Naive thymus-derived CD8-positive, alpha-beta T cell (primary cell): ENCODE measurements at places on chromosomes 7 and 10.

DNA sequence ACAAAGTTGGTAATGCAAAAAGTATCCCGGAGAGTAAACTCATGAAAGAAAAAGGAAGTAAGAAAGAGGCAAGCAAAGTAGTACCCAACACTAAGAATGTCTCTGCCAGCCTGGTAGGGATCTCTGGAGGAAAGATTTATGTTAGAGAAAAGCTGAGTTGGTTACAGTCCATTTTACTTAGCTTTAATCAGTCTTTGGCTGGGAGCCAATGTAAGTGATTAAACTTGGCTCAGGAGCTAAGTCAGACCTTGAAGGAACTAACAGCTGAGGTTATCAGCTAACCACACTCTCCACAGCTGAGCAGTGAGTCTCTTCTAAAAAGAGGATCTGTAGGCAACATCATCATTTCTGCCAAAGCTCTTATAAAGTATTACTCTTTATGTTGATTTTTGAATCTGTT lies 148.0 kb downstream of the ANKRD7 start:
- DNase-seq, result no peak

DNA sequence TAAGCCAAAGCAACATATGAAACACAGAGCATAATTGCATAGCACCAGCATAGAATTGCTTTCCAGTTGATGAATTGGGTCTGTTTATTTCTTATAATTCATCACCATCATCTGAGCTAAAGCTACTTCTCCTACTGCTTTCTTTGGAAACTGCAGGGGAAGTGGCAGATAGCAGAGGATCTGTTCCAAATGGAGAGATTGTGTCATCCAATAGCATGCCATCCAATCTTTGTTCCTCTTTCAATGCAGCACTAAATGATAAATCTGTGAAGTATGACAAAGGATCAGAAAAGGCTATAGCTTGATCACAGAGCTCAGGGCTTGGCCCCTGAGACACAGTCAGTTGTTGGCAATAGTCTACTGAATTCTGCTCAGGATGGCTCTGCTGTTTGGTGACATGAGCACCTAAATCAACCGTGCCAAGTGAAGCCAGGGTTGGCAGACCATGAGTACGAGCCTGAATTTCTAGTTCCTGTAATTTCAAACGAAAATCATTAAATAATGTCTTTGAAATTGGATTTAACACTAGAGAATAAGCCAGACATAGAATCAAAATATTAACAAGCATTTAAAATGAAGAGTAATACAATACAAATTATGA lies 90.0 kb downstream of the TFEC start:
- DNase-seq, result no peak

DNA sequence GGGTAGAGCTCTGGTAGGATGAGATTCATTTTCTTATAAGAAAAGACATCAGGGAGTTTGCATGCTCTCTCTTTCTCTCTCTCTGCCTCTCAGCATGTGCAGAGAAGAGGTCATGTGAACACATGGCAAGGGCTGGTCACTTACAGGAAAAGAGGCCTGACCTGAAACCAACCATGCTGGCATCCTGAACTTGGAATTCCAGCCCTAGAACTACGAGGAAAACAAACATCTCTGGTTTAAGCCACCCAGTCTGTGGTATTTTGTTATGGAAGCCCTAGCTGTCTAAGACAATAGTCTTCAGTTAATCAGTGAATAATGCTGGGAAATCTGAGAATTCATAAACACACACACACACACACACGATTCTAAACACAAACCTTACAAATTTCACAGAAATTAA lies 1104.2 kb upstream of the LRRN3 start:
- no peak for DNase-seq

GRCh38 chr10:8835453-8836167 lies 781.1 kb downstream of the GATA3 start:
- no peak for DNase-seq

DNA sequence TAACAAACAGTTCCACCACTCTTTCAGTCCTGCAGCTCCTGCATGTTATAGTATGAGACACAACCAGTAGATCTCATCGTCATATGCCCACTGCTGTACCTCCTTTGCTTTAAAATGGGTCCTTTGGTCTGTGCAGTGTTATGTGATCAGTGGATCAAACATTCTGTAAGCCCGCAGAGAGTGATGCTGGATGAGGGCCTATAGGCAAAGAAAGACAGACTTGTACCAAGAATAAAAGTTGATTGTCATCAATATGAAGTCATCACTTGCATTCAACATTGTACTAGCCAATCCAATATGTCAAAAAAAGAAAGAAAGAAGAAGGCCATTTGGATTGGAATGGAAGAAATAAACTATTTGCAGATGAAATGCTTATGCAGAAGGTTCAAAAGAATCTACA lies 79.8 kb upstream of the PHYHIPL start:
- no peak for DNase-seq

DNA sequence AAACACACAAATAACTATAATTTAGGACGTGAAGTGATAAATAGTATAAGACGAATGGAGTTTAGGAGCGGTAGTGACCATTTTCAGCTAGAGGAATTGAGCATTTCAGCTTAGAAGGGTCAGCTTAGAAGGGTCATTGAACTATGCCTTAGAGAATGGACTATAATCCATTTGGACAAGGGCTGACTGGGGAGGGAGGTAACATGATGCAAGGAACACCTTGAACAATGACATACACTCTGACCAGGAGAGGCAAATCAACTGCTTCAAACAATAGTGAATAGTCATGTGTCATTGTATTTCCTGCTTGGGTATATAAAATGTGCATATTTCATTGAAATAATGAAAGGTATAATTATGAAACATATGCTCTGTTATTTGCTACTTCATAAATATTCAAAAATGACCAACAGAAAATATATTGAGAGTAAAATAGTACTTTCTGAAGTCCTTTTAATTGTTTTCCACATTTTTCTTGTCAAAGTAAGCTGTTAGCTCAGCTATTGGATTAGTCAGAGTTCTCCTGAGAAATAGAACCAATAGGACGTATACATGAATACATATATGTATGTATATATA lies 40.5 kb upstream of the WASL start:
- no peak for DNase-seq

DNA sequence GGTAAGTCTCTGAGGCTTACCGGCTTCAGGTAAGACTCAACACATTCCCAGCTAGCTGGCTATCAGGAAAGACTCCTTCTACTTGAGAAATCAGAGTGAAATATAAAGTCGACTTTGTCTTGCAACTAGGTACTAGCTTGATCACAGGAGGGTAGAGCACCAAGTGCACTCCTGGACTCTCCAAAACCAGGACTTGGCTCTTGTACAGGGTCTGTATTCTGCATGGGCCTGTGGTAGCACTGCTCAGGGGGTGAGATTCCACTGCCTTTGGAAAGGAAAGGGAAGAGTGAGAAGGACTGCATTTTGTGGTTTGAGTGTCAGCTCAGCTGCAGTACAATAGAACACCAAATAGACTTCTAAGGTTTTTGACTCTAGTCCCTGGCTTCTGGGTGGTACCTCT lies 19.4 kb downstream of the CYP2C8 start:
- no peak for DNase-seq

DNA sequence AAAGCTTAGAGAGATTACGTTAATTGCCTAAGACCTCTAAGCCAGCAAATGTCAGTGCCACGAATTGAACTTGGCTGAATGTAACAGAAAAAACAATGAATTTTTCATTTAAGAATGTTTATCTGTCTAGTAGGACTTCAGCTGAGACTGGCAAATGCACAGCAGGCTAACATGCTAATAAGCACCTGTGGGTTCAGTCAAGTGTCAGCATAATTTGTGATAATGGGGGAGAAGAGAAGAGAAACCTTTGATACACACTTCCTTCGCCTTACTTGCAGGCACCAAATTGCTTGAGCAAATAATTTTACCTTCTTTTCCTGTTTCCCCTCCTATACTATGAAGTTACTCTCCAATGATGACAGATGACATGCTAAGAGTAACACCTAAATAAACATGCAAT lies 1136.5 kb upstream of the SORCS1 start:
- no peak for DNase-seq

DNA sequence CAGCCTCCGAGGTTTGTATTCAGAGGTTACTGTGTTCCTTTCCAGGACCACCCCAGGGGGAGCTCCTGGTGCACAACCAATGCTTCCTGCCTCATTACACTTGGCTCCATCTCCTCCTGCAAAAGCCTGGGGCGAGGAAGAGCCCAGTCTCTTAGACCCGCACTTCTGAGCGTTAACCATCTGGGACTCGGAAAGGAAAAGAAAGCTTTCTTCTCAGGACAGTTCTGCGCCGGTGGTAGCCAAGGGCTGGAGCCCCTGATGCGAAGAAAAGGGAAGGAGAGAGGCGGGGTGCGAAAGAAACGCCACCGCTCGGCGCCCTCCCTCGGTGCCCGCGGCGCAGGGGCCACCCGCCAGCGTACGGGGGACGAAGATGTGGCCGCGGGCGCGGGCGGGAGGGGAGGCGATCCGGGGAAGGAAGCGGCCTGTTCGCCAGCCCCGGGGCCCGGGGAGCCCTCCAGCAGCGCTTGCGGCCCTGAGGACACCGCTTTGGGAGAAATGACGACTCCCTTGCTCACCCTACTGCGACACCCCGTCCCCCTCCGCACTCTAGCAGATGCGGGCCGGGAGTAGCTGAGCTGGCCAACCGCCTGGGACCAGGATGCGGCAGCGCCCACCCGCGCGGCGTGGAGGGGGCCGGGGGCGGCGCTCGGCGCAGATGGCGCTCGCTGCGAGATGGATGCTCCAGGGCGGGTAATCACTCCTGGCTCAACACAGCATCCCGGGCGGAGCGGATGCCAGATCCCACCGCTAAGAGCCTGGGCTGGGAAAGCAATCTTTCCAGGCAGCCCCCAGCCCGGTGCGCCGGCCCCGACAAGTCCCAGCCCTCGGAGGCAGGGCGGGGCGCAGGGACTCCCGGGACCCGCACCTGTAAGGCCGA lies 1.3 kb downstream of the NRCAM start:
- DNase-seq, result no peak

GRCh38 chr10:133159950-133160825 lies at the start of gene KNDC1:
KNDC1 (plus strand) TSS chr10:133160219; CDS start chr10:133160468, 249 bp downstream.
- DNase-seq, result peak; percentile 30

DNA sequence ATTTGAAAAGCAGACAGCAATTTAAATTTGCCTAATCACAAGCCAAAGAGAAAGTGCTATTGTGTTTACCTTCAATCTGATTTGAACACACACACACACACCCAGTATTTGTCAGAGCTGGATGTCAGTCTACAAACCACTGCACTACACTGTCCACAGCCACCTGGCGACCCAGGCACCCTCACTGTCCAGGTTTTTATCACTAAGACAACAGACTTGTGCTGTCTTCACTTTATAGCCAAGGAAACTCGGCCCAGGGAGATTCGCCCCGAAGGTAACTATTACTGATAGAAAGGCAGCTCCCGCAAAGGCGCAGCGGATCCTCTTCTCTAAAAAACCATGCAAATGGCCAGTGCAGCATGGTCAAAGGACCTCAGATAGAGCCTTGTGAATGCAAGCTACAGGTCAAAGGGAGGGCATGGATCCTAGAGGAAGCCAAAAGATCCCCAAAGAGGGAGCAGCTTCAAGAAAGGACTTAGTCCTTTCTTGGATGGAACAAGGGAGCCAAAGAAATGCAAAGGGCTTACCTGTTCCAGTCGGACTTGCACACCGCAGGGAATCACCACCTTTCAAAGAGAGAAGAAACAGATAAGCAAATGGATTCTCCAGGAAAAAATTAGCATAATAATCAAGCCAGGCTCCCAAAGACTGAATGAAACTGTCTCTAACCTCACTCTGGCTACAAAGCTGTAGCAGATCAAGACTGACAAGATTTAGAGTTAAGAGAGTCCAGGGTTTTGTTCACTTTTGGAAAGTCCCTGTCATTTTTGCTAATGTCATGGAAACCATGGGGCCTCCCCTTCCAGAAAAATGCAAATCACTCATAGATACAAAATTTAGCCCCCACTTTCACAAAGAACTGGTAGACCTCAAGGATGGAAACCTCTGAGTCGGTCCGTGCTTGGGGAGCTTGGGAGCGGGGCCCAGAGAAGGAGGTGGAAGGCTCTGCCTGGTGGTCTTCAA lies 101.1 kb downstream of the TNS3 start:
- DNase-seq, result no peak

GRCh38 chr7:155136619-155137243 lies 66.6 kb downstream of the HTR5A start:
- no peak for DNase-seq

GRCh38 chr7:94031865-94032264 lies 27.7 kb upstream of the BET1 start:
- no peak for DNase-seq

DNA sequence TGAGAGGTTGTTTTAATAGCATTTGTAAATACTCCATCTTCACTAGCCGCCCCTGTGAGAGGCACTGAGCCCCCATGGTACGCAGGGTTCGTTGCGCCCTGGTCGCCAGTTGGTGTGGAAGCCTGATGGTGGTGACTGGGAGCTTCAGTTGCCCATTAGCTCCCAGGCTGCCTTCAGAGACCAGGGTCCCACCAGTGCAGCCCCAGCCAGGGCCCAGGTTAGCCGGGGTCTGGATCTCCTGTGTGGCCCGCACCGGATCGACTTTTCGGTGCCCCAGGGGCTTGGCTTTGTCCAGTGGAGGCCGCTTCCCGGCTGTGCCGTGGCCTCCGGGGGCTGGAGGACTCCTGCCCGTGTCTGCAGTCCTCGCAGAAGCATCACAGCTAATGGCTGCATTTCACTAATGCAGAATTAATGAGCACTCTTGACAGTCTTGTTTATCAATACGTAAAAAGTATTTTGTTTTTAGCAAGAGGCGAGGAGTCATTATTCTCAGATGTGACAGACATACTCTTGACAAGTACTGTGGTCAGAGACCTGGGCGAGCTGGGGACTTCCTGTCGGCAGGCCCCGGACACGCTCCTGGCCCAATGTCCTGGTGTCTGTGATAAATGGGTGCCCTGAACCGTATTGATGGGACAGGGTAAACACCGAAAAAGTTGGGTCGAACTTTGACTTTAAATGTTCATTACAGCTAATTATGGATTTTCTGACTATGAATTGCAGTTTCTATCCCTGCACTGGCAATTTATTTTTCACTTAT lies 99.8 kb downstream of the NKX6-2 start:
- no peak for DNase-seq

GRCh38 chr7:38222481-38223096 lies 44.5 kb downstream of the STARD3NL start:
- DNase-seq, result no peak

- DNase-seq, result no peak
Observed at GRCh38 chr10:30705625-30706149, 76.1 kb upstream of the LYZL2 start.

GRCh38 chr7:568031-568951 lies 48.6 kb upstream of the PDGFA start:
- DNase-seq, result no peak

GRCh38 chr7:79055722-79056415 lies 397.6 kb downstream of the MAGI2 start:
- no peak for DNase-seq

GRCh38 chr10:60911216-60911615 lies 32.8 kb downstream of the RHOBTB1 start:
- no peak for DNase-seq

- DNase-seq, result no peak
Observed at GRCh38 chr7:99221866-99222265, 14.0 kb upstream of the KPNA7 start.

- no peak for DNase-seq
Observed at GRCh38 chr10:117167346-117167788, 29.3 kb upstream of the VAX1 start.
